ENCODE measurements at places on chromosomes 1 and 21.

DNA sequence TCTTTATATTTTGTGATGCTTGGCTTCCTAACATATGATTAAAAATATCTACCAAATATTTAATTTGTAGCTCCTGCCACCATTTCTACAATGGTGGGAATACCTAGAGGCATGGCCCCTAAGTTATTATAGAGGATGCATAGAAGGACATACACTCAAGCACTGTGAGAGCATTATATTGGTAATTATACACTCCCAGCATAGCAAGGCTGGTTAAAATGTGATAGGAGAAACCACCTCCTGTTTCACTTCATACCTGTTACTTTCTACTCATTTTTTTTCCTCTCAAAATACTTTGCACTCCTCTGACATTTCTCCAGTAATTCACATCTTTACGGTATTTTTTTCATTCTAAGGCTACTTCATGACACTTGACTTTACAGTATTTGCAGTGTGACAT, 92.9 kb downstream of the HS2ST1 start:
- DNase-seq: no peak

- no peak for DNase-seq
Observed at GRCh38 chr1:81671038-81671437, 129.7 kb upstream of the ADGRL2 start.

- no peak for DNase-seq
Observed at GRCh38 chr1:25755475-25756125, 44.4 kb upstream of the SELENON start.

DNA sequence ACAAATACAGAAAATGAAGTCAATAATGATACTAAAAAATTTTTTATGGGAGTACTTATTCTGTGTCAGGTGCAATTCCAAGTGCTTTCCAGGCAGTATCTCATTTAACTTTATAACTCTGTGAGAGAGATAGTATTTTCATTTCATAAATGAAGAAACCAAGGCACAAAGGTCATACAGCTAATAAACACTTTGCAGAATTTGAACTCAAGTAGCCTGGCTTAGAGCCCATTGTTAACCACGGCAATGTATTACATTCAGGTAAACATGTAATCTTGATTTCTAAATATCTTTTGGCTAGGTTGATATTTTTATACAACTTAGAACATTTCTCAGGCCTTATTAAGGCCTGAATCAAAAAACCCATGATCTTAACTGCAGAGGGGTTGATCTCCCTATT, 28.9 kb upstream of the PKN2 start:
- no peak for DNase-seq

DNA sequence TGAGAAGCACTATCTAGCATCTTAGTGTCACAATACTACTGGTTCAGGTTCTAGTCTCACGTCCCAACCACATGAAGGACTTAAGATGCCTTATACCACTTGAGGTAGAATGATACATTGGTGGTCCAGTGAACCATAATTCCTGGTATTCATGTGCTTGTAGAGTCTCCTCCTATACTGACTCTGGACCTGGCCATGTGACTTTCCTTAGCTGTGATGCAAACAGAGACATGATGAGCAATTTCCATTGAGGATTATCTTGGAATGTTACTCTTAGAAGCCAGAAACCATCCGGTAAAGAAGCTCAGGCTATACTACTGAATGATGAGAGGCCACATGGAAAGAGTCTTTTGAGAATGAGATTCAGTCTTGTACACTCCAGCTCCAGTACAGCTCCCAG, 105.7 kb downstream of the NME7 start:
- no peak for DNase-seq

DNA sequence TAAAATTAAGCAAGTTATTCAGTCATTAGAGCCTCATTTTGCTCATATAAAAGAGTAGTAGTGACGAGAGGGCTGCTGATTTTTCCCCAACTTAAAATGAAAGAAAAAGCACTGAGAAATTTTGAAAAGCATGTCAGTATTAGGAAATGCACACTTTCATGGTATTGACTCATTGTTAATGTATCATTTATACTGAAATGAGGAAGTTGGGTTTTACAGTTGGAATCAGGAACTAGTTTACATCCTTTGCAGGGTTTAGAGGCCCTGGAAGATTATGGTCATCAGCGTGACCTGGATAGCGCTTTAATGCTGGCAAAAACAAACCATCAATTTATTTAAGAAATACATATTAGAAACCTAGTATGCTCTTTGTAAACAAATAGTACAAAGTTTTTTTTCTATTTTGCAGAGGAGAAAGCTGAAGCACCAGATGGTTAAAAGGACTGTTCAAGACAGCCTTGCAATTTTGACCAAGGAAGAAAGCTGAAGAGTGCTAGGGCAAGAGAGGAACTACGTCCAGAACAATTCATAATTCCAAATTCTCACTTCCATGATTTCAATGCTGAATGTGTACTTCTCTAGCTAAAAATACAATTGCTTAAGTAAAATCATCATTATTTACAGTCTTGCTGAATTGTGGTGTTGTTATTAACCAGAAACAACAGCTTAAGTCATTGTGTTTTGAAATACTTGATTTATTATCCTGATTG, 94.8 kb upstream of the SGIP1 start:
- no peak for DNase-seq

- no peak for DNase-seq
Observed at GRCh38 chr1:27555700-27556424, 48.1 kb downstream of the AHDC1 start.

- DNase-seq: no peak
Observed at GRCh38 chr1:20178634-20179370, 7.1 kb upstream of the UBXN10 start.

DNA sequence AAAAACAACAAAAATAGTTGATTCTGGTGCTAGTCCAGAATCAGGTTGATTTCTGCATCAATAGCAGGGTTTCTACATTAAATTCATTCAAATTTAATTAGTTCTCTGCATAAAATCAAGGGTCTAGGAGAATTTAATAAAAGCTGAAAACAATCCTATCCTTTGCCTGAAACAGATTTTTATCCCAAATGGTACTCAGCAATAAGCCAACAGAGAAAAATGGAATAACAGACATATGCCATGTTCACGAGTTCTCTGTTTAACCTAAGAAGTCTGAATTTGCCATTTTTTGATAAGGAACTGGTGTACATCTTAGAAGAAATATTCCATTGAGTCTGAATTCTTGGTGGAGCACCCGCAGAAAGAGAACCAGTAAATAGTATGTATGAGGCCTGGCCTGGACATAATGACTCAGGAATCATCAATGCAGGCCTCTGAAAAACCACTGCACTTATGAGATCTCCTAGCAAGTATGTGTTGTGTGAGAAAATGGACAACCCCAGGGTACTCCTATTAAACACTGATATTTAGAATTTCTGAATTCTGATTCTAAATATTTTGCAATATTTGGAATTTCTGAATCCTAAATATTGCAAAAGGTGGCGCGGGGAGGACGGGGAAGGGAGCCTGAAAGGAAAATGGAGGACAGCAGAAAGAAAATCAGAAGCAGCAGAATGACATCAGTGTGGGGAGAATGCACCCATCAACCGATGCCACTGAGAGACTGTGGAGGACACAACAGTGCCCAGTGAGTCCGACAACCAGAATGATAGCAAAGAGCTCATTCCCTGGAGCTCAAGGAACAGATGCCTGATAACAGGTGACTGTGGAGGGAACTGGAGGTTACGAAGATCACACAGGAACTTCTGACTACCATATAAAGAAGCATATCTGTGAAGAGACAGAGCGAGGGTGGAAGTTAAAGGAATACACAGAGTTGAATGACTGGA, 97.6 kb downstream of the APP start:
- DNase-seq: no peak

DNA sequence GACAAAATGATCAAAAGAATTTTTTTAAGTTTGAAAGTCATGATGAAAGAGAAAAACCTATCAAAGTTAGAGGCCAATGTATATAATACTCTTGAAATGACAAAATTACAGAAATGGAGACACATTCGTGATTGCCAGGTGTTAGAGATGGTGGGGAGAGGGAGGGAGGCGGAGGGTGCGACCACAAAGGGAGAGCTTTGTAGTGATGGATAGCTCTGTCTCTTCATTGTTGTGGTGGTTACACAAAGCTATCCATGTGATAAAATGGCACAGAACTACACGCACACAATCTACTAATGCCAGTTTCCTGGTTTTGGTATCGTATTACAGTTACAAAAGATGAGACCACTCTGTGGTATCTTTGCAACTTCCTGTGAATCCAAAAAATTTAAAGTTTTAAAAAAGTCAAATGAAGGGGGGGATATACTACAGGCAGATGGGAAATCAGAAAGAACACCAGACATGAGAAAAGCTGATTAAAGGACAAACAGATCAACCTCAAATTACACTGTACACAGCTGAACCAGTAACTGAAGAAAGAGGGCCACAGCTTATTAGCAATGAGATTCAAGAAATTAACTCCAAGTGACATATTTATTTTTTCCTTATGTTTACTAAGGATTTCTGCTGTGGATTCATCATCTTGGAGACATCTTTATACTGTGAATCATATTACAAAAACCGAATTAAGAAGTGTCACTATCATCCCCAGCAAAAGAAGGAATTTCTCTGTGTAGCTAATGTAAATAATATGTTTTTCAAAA, 199.1 kb downstream of the SLC45A1 start:
- no peak for DNase-seq

GRCh38 chr21:34606051-34606450, 8.9 kb downstream of the RCAN1 start:
- no peak for DNase-seq

DNA sequence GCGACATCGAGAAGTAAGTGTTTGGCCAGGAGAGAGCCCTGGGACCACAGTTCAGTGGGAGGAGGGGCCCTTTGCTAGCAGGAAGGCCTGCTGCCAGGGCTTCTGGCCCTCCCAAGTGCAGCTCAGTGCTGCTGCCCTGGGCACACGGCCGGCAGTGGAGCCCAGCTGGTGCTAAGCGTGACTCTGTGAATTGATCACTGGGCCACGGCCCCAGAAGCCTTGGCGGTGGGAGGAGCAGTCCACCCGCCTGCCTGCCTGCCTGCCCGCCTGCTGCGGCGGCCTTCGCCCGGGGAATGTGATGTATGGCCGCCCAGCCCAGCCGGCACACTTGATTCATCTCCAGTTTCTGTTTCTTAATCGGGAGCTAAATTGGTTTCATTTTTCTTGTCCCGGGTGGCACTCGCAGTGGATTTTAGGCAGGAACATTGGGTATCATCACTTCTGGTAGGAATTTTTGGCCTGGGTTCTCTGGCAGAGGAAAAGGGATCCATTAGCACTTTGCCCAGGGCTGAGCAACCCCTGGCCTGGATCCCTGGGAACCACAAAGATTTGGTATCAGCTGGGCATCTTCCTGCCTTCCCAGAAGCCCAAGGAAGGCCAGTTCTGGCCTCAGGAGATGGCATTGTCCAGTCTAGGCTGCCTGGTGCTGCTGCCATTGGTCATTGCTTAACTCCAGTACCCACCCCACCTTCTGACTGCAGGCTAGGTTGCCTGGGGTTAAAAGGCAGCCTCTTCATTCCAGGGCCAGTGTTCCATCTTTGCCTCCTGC, 28.6 kb downstream of the TMEM53 start:
- DNase-seq: no peak

GRCh38 chr1:22142315-22143064, 407 bp downstream of the WNT4 start:
- no peak for DNase-seq

GRCh38 chr21:31554511-31555022, 104.9 kb upstream of the SOD1 start:
- no peak for DNase-seq

- DNase-seq: no peak
Observed at GRCh38 chr1:15362737-15363128, 47.0 kb upstream of the EFHD2 start.

- DNase-seq: no peak
Observed at GRCh38 chr1:22877980-22878379, 94.7 kb downstream of the LACTBL1 start.

- no peak for DNase-seq
Observed at GRCh38 chr1:234582681-234583301, 27.2 kb downstream of the IRF2BP2 start.

- DNase-seq: no peak
Observed at GRCh38 chr1:13892198-13892597, 192.2 kb downstream of the PRDM2 start.

GRCh38 chr1:107704911-107705310, 260.1 kb downstream of the VAV3 start:
- no peak for DNase-seq

DNA sequence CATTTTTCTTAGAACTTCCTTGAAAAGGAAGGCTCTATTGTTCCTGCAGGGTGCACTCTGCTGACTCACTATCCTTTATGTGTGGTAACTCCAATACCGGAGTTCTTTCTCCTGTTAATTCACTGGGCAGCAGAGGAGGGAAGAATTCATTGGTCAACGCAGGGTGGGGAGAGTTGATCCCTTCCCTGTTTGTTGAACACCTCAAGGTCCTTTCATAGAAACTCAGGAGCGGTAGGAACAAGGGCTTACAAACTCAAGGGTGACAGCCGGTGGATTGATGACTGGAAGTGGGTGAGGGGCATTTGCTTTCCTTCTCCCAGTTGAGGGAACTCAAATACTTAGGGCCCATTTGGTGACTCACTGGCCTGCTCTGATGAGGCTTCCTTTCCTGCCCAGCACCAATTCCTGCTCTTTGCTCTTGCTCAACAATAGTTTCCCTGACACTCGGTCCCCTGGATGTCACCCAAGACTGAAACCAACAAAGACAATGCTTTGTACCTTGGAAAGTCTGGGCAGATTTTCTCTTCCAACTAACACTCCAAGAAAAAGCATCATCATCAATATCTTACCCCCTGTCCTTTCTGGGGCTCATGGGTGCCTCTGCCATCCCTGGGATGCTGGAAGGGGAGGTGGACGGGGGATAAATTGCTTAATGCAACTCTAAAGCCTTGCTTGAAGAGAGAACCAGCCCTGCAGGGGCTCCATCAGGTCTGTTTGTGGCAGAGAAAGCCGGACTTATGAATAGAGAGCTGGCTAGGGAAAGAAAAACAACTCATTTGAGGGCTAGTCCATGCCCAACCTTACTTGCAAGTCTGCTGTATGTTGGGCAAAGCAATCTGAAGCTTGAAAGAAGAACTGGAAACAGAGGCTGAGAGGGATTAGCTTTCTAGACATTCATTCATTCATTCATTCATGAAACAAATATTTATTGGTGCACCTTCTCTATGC, 9.3 kb downstream of the SLC26A9 start:
- no peak for DNase-seq

DNA sequence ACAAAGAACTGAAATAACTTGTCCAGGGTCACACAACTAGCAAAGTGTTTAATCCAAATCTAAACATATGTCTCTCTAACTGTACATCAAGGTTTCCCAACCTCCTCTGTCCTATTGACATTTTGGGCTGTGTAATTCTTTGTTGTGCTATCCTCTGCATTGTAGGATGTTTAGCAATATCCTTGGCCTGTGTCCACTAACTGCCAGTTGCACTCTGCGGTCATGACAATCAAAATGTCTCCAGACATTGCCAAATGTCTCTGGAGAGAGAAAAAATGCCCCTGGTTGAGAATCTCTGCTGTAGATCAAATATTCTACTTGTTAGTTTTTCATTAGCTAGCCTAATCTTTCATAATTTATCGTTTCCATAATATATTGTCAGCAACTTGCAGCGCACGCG, 353.4 kb upstream of the NEGR1 start:
- DNase-seq: no peak
